Right lobe of liver (tissue), 6 donors: ENCODE measurements at places on chromosomes 5 and 9. TPM values are rescaled to one million over a fixed set of nuclear protein-coding genes. Genes with fewer than 3 reads are reported as not detected.

DNA sequence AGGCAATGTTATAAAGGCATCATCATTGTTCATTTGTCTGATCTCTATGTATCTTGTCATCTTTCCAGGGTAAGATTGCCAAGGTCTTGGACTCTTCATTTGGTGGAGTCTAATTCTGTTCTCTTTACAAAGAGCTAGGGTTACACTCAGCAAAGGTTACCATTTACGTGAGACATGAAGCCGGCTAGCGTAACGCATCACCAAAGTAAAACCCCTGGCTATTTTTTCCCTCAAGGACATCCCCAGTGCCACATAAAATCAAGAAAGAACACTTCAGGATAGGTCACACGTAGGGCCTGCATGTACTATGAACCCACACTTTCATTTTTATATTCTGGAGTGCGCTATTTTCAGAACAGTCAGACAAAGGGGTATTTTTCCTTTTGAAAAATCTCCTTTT lies 20.0 kb upstream of the MYOT start:
- no peak for DNase-seq

The EGFLAM gene
- total RNA-seq: 0.80 TPM

The DBN1 gene
- total RNA-seq: 2.9 TPM

DNA sequence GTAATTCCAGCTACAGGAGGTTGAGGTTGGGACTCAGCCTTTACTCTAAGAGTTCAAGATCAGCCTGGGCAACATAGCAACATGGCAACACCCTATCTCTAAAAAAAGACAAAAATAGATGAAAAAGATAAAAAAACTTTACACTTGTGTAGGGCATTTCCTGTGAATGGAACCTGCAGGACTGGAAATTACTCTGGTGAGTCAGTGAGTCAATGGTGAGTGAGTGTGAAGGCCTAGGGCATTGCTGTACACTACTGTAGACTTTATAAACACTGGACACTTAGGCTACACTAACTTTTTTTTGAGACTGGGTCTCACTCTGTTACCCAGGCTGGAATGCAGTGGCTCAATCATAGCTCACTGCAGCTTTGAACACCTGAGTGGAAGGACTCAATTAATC lies 19.5 kb upstream of the ARSI start:
- no peak for DNase-seq

- DNase-seq: no peak
Observed at GRCh38 chr9:126783949-126784348, 20.9 kb upstream of the ZBTB43 start.

GRCh38 chr5:109931049-109931780 lies 241.5 kb downstream of the MAN2A1 start:
- DNase-seq: no peak

- DNase-seq: no peak
Observed at GRCh38 chr9:114694146-114694545, 12.2 kb upstream of the TEX48 start.

DNA sequence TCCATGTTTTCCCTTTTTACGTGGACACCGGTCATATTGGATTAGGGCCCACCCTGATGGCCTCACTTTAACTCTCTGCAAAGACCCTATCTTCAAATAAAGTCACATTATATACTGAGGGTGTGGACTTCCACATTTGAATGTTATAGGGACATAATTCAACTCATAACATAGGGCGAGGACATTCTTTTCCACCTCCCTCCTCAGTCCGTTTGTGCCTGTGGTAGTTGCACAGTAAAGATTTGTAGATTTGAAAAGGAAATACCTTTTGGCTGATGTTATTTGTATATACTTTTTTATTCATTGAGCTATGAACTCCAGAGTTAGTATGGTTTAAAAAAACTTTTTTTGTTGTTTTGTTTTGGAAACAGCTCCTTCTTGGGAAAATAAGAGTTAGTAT lies 51.0 kb upstream of the DHFR start:
- DNase-seq: no peak

- no peak for DNase-seq
Observed at GRCh38 chr5:59238126-59238902, 655.2 kb downstream of the PDE4D start.

GRCh38 chr5:33146881-33147280 lies 293.9 kb upstream of the TARS1 start:
- no peak for DNase-seq

GRCh38 chr5:116303340-116303739 lies 218.5 kb downstream of the COMMD10 start:
- no peak for DNase-seq

- DNase-seq: no peak
Observed at GRCh38 chr5:68178579-68178978, 37.0 kb upstream of the PIK3R1 start.

The THOC3 gene
- total RNA-seq: 19.0 TPM
